ENCODE measurements at places on chromosomes 1 and 21. TPM values are rescaled to one million over a fixed set of nuclear protein-coding genes. Genes with fewer than 3 reads are reported as not detected.

The LORICRIN gene
- not detected for total RNA-seq

The B3GALT5 gene
- total RNA-seq = 0.36 TPM

The APCS gene
- not detected for total RNA-seq

The GJA4 gene
- not detected for total RNA-seq

The BPNT1 gene
- 11.6 TPM for total RNA-seq

The TLR5 gene
- 7.9 TPM for total RNA-seq

The PAQR6 gene
- 0.34 TPM for total RNA-seq

The SEC16B gene
- total RNA-seq = 1.4 TPM
